ENCODE measurements at places on chromosomes 12 and 14.
A peak's percentile ranks its signal among the peaks of the same experiment; 100 is the strongest.

- no peak for DNase-seq
Observed at GRCh38 chr12:45494279-45494678, 235.2 kb upstream of the ARID2 start.

GRCh38 chr12:11798006-11798708, 148.7 kb downstream of the ETV6 start:
- no peak for DNase-seq

- no peak for DNase-seq
Observed at GRCh38 chr12:116954710-116955381, 44.1 kb downstream of the FBXW8 start.

DNA sequence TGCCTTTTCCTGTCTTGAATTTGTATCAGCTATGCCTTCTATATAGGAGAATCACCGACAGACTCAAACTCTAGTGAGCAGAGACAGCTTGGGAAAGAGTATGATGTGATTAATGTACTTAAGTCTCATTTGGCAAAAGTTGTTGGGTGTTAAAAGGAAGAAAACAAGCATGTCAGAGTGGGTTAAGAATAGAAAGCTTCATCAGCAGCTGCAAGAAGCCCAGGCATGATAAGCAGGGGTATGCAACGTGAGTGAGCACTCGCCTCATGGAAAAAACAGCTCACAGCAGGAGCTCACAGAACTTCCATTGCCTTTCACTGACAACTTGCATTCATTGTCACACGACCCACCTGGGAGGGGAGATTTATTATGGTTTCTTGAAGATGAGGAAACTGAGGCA, 35.9 kb upstream of the WNK1 start:
- DNase-seq: no peak

DNA sequence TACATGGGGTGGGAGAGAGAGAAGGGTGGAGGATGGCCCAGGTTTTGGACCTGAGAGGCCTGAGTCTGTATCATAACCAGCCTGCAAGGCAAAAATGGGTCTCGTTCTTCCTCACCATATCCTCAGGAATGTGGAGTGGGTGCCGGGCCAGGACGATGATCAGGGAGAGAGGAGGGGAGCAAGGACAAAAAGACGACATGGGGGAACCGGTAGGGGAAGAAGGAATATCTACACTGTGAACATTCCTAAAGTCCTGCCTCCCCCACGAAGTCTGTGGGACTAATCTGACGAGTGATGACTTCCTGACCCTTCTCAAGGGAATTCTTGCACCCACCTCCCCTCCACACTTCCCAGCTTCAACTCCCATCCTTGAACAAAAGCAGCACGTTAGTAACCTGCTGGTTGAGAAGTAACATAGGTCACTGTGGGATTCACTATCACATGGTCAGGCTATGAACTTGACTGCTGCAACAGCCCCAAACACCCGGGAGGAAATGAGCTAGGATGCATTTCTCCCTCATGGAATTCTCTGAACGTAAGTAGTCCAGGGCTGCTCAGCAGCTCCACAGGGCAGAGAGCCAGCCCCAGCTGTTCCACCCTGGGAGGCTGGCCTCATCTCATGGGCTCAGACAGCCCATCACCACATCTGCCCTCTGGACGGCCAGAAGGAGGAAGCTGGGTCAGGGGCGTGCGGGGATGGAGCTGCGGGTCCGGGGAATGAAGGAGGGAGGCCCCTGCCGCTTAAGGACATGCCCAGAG, 36.8 kb upstream of the VWF start:
- DNase-seq: peak; percentile 36

GRCh38 chr14:69355607-69356281, 42.4 kb downstream of the ERH start:
- no peak for DNase-seq

GRCh38 chr14:40656311-40656710, 950.4 kb upstream of the LRFN5 start:
- DNase-seq: no peak

- DNase-seq: no peak
Observed at GRCh38 chr12:41142376-41142775, 45.7 kb upstream of the PDZRN4 start.

- no peak for DNase-seq
Observed at GRCh38 chr12:46701356-46701755, 124.4 kb downstream of the SLC38A4 start.

GRCh38 chr12:77772676-77773298, 57.9 kb upstream of the NAV3 start:
- DNase-seq: no peak

- peak; percentile 63 for DNase-seq
Observed at GRCh38 chr14:54219261-54220070, 177.3 kb upstream of the CDKN3 start.

- DNase-seq: no peak
Observed at GRCh38 chr14:104313674-104314073, 175.3 kb downstream of the KIF26A start.

DNA sequence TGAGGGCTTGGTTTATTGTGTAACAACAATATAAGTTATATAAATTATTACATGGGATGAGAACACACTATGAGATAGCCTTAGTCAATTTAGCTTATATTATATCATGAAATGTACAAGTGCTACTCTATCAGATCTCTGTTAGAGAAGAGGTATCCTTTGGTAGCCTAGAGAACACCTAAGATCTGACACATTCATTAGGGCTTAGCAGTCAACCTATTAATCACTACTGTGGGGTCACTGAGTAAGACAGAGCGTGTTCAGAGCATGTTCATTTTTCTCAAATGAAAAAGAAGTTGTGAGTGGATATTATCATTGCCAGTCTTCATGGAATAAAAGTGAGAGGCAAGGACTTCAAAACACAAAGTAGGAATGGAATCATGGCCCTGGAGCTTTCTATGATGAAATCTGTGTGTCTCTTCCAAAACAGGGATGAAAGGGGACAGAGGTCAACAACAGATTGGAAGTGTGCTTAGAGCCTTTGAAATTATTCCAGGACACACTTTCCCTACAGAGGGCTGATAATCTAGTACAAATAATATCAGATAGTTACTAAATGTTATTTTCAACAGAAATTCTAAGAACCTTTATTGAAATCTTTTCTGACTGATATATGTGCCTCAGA, 114.3 kb downstream of the SLC16A7 start:
- DNase-seq: no peak

DNA sequence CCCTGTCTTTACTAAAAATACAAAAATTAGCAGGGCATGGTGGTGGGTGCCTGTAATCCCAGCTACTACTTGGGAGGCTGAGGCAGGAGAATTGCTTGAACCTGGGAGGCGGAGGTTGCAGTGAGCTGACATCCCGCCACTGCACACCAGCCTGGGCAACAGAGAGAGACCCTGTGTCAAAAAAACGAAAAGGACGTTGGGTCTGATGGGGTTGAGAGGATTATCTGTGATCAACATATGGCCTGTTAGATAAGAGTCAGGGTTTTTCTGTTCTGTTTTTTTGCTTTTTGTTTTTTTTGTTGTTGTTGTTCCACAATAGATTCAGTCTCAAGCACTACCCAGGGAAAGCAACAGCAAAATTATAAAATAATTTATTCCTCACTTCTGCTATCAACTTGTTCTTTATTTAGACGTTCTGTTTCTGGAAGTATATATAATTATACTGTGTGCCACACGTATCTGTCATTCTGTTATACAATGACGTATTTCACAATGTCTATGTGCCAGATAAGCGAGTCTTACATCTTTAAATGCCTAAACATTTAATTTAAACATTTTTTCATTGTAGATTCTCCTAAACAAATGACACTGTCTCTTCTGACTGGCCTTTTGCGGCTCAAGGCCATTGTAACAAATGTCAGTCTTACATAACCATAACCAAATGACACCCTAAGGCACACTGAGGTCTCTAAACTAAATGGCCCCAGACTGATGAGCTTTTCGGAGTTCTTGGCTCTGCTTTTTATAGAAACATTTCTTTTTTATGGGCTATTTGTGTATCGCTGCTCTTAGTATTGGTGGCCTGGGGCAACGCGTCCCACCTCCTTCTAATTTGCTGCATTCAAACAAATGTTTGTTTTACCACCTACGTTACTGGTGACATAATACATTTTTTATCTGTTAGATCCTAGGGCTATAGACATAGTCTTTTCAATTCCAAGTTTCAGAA, 7.2 kb upstream of the P2RX4 start:
- no peak for DNase-seq

GRCh38 chr14:91934554-91935285, 12.8 kb downstream of the FBLN5 start:
- DNase-seq: no peak

DNA sequence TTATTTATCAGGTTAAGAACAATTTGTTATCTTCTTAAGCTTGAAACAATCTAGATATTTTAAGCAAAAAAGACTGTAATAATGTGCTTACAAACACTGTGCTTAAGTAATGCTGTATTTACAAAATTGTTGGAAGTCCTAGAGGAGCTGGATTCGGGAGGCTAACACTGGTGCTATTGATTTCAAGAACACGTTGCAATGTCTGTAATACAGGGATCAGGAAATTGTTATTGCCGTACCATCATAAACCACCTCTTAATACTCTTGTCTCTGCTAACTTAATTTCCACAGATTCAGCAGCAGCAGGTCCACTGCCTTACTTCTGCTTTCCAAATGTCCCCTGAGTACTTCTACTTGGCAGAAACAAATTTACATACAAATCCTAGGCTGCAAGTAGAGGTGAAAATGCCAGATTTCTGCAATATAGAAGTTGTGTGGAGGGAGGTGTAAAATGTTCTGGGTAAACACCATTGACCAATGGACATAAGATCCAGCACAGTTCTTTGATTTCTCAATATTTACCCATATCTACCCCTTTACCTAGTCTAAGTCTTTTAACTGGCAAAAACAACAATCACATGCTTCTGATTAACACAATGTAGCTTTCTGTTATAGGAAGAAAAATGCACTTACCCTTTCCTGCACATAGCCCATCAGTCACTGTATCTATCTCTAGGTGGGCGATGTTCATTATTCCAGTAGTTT, 663.4 kb downstream of the TMTC2 start:
- no peak for DNase-seq

GRCh38 chr12:109289551-109289950, 19.5 kb downstream of the FOXN4 start:
- no peak for DNase-seq

GRCh38 chr14:104341532-104342434, 203.4 kb downstream of the KIF26A start:
- peak; percentile 95 for DNase-seq

GRCh38 chr12:8829125-8829518, 6.7 kb downstream of the A2ML1 start:
- DNase-seq: peak; percentile 31

DNA sequence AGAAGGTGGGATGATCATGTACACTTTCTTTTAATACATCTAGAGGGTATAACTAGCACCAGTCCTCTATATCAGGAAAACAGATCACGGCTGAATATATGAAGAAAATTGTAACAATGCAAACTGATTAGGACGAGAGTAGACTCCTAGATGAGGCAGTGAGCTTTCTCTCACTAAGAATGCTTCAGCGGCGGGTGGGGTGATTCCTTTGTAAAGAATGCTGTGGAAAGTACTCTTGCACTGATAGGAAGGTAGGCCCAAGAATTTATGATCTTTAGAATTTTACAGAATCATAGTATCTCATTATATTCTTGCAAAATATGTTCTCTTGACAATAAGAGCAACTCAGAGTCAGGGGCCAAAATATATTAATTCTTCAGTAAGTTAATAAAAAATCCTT, 133.0 kb downstream of the LMNTD1 start:
- DNase-seq: no peak

DNA sequence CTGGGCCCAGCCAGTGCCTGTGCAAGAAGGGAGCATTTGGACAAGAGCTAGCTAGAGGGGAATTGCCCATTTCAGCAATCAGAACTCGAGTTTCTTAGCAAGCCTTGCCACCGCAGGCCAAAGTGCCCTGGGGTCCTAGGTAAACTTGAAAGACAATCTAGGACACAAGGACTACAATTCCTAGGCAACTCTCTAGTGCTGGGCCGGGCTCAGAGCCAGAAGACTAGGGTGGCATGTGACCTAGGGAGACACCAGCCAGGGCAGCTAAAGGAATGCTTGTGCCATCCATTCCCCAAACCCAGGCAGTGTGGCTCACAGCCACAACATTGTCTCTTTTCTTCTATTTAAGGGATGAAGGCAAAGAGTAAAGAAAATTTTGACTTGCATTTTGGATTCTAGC, 205.0 kb downstream of the BMP4 start:
- no peak for DNase-seq

DNA sequence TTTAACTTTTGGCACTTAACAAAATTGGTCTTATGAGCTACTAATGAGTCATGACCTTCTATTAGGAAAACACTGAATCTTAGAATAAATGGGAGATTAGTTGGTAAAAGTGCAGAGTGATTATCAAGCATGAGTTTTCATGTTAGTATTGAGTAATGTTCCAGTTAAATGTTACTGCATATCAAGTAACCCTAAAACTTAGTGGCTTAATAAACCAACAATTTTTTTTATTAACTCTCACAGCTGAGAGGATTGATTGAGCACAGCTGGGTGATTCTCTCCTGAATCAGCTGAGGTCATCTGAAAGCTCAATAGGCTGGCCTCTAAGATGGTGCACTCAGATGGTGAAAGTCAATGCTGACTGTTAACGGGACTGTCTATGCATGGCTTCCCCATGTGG, 248.6 kb downstream of the BCL11B start:
- DNase-seq: no peak

DNA sequence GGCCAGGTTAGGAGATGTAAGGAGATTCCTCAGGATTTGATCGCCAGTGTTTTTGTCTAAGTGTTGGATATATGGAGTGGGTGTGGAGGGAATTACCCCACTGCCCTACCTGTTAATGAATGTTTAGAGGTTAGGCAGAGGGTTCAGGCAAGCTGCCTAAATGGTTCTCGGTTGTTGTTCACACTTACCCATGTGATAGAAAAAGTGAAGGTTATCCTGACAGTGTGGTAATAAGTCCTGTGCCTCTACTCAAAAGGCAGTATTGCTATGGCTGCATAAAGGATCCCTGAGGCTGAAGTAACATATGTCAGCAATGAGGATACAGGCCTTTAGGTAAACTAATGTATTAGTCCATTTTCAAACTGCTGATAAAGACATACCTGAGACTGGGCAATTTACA, 112.0 kb downstream of the GPHN start:
- DNase-seq: no peak

- DNase-seq: no peak
Observed at GRCh38 chr12:48717252-48717695, 767 bp upstream of the CCNT1 start.

GRCh38 chr14:96056509-96057422, 17.6 kb downstream of the C14orf132 start:
- no peak for DNase-seq

DNA sequence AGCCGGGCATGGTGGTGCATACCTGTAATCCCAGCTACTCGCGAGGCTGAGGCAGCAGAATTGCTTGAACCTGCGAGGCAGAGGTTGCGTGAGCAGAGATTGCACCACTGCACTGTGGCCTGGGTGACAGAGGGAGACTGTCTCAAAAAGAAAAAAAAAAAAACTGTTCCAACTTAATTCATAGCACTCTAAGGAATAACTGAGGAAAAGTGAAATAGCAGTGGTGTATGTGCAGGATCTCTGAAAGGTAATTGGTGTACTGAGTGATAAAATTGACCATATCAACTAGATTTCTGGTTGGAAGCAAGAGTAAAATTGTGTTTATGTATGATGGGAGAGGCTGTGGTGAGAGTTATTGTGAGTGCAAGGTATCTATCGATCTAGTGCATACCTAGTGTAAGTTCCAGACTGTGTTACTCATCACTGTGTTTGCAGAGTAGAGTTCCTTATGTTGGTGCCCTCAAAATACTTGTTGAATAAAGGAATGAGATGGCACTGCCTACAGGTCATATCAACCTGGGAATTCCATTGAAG, 6.3 kb downstream of the CAND1 start:
- DNase-seq: no peak

- DNase-seq: no peak
Observed at GRCh38 chr14:56885825-56886224, 75.5 kb upstream of the OTX2 start.

GRCh38 chr12:109624467-109624866, 50.9 kb downstream of the MVK start:
- DNase-seq: no peak
